Cerebellar nuclear complex (tissue), 1 donor: ENCODE measurements at places on chromosomes 5 and 9.

GRCh38 chr9:128054087-128054486 lies 13.0 kb downstream of the NAIF1 start:
- no peak for DNase-seq

- DNase-seq, result no peak
Measured at GRCh38 chr9:92414566-92414965, 9.7 kb downstream of the OMD start.

DNA sequence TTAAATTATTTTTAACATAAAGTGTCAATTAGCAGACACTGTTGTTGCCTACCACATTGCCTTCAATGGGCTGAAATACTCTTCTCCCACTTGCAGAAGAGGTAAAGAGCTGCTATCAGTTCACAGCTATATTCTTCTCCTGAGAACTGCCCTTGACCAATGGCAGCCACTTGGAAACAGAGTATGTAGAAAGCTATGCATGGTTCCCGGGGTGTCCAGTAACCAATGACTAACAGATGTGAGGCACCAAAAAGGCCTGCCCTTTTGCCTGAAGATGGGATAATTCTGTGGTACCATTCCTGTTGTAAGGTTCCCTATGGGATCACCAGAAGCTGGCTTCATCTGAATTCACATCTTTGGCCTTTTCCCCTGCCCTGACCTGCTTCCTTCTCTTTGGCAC lies 181.4 kb upstream of the MAP3K1 start:
- DNase-seq, result no peak

DNA sequence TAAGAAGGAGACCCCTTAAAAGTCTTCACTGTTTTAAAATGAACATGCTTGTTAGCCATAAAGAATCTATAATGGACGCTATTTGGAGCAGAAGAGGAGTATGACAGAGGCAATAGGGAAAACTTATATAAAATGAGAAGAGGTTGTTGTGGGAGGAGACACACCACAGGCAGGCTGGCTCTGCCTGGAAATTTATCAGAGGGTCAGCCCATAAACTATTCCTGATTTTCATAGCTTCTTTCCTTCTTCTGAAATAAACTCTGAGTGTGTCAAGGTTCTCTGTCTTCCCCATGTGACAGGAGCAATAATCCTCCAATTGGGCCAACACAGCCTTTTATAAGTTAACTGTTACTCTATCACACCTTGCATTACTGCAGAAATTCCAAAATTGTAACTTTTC lies 19.6 kb upstream of the RUSC2 start:
- DNase-seq, result no peak

DNA sequence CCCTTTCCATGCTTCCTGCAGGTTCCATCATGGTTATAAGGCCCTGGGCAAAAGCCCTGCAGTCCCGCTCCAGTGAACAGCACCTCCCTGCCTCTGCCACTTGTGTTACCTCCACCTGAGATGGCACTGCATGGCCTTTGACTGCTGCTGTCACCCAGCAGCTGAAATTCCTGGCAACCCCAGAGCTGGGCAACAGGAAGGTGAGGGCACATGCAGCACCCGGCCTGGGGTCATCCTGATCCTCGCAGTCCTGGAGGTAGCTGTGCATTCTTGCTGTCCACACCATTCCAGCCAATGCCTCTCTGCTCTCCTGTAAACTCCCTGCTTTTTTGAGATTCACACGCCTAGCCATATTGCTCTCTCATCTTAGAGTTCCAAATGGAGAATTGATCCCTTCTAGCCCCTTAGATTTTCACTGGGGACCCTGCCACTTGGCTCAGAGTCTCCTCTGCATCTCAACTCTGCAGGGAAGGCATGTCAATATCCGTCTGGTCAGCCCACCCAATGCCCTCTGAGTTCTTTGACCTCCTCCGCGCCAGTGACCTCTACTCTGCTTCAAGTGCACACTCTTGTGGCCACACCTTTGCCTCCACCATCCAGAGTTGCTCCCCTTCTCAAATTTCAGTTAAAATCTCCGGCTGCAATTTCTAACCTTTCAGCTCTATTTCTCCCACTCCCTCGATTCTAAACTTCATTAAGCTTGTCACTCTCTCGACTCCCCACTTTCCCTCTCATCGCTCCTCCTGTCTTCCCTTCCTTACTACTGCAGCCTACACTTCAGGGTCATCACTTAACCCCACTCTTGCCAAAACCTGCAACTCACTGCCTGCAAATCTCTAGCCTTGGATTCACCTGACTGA lies 93.4 kb downstream of the ANKH start:
- DNase-seq, result no peak

GRCh38 chr9:83280790-83281189 lies 217.8 kb upstream of the RASEF start:
- DNase-seq, result no peak

DNA sequence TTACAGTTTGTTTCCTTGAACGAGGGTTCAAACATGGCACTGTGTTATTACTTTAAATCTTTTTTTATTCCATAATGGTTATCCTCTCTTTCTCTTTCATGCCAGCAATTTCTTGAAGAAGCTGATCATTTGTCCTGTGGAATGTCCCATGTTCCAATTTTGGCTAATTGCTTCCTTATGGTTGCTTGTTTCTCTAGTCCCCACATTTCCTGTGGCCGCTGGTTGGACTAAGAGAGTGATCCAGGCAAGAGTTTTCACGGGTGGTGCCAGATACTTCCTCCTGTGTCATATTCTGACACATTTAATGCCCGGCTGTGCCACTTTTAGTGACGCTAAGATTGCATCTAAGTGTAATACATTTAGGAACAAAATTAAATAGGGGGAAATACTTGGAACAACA lies 83.8 kb upstream of the FAM169A start:
- DNase-seq, result no peak

GRCh38 chr9:134891053-134891452 lies 10.4 kb downstream of the FCN2 start:
- no peak for DNase-seq
